ENCODE measurements at places on chromosomes 11 and 22. TPM values are rescaled to one million over a fixed set of nuclear protein-coding genes. Genes with fewer than 3 reads are reported as not detected.

DNA sequence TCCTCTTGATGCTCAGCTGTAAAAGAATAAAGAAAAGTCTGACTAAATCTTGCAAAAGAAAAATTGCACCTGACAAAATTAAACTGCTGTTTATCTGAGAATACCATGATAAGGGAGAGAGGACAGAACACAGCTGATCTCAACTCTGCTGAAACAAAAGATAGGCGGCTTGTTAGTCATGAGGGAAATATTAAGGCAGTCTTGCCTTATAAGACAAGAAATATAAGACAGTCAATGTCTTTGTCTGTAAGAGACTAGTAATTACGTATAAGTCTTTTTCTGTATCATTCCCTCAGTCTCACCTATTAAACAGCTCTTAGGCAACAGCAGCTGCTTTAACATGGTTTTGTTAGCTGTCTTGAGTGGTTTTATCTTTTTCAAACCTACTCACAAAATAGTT is 296.6 kb downstream of the LUZP2 start:
- DNase-seq, result no peak

MMP13 gene
- not detected for total RNA-seq

- DNase-seq, result no peak
These were observed 3.7 kb downstream of the SSTR3 start for GRCh38 chr22:37208401-37209139.

- no peak for DNase-seq
These were observed 64.5 kb upstream of the PHOX2A start for GRCh38 chr11:72308226-72309073.

GRCh38 chr22:34834059-34834458 is 231.9 kb upstream of the ISX start:
- DNase-seq, result no peak

GRCh38 chr11:2867142-2867541 is 18.4 kb downstream of the CDKN1C start:
- no peak for DNase-seq

GRCh38 chr11:104655066-104655465 is 243.2 kb downstream of the CASP12 start:
- DNase-seq, result no peak

GRCh38 chr11:17277024-17277584 is 565 bp downstream of the NUCB2 start:
- DNase-seq, result peak; percentile 16

DNA sequence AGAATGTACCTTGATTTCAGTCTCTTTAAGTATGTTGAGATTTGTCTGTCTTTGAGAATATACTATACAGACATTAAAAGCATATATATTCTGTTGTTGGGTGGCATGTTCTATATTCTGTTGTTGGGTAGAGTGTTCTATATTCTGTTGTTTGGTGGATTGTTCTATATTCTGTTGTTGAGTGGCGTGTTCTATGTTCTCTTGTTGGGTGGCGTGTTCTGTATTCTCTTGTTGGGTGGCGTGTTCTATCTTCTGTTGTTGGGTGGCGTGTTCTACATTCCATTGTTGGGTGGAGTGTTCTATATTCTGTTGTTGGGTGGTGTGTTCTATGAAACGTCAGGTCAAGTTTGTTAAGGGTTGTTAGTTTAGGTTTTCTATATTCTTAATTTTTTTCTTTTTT is 27.1 kb upstream of the CTTN start:
- DNase-seq, result no peak

CHRM1 gene
- total RNA-seq, result 38.1 TPM

DNA sequence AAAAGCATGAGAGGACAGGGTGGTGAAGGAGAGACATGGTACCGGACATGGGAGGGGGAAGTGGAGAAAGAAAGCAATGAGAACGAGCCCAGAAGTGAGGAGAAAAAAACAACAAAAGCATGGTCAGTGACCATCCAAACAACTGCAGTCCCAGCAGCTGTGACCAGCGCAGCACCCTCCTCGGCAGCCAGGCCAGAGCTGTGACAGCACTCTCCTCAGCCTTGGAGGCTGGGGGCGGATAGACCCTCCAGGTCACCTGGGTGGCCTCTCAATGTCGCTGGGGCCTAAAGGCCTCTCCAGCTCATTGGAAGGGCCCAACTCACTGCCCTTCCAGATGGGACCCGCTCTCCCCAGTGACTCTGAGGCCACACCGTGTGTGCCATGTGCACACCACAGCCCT is 103.3 kb downstream of the MED15 start:
- no peak for DNase-seq

DNA sequence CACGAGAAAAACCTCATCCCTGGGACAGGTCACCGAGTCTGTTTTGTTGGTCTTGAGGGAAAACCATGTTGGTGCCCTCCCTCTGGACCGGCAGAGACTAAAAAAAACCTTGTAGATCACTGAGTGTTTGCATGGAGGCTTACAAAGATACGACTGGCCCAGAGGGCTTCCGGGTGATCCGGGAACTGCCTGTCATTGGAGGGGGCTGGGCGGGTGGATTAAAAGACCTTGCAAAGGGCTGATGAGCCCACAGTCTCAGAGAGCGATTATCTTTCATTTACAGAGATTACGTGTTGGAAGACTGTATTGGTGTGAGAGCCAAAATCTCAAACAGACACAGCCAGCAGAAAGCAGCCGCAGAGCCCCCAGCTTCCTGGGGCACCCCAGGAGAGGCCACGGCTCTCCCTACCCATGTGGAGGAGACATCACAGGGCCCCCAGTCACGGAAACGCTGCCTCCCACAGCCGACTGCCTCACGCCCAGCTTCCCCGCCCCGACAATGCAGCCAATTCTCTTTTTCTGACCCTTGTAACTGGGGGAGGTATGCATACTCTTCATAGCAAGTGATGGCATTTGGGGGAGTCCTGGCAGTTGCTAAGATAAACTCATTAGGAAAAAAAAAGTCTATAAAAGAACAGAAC is 426.4 kb downstream of the CTTN start:
- DNase-seq, result no peak

- peak; percentile 60 for DNase-seq
These were observed 14.6 kb upstream of the ANO1 start for GRCh38 chr11:70063555-70063954.

DNA sequence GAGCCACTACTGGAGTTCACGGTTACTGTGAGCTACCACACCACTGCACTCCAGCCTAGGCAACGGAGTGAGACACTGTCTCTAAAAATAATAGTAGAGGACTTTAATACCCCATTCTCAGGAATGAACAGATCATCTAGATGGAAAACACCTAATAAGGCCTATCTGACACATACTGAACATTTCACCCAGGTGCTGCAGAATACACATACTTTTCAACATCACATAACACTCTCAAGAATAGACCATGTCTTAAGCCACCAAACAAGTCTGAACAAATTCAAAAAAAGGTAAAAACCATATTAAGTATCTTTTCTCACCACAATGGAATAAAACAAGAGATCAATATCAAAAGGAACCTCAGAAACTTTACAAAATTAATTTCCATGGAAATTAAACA is 37.9 kb downstream of the DDIAS start:
- DNase-seq, result no peak

DNA sequence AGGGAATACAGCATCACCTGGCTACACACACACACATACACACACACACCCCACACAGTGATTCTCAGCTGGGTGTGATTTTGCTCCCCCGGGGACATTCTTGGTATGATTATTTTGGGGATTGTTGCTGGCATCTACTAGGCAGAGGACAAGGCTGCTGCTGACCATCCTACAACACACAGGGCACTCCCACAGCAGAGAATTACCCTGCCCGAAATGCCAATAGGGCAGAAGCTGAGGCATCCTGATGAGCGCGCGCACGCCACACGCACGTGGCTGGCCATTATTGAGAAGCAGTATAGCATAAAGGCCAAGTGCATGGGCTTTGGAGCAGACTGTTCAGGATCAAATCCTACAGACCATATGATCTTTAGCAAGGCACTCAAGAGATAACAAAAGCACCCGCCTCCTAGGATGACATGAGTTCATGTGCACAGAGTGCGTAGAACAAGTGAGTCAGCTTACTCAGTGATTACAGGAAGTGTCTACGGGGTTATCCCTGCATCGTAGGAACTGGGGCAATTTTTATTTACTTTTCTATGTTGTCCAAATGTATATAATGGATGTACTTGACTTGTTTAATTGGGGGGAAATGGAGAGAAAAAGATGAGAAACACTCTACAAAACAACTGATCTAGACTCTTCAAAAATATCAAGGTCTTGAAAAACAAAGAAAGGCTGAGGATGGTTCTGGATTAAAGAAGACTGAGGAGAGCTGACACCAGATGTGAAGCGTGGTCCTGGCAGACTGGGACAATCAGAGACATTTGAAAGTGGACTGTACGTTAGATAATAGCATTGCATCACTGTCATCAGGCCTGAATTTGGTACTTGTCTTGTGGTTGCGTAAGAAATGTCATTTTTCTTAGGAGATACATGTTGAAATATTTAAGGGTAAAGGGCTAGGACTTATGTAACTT is 7.2 kb upstream of the EHD1 start:
- DNase-seq, result no peak

DNA sequence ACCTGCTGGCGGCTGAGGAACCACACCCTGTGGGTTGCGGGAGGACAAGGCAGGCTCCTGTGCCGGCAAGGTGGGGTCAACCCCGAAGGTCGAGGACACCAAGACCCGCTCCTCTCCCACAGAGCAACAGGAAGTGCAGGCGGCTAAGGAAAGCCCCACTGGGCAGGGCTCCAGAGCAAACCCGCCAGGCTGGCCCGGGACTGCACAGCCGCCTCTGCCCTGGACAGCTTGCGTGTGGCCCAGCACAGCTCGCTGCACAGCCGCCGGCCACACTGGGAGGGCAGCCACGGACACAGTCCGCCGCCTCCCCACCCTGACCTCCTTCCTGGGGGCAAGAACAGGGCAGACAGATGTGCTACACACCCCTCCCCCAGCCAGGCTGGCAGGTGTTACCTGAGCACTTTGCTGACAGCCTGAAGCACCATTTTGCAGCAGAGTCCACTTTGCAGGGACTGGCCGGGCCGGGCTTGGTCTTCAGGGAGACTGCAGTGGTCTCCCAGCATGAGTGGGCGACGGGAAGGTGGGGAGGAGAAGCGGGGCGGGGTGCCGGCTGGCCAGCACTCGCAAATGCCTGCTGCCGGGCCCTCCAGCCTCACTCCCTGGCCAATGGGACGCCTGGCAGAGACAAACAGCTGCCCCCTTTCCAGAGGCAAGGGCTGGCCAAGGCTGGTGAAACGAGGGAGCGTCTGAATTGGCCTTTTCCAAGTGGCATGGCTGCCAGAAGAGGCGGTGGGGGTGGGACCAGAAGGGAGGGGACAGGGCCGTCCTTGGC is at the start of gene MOB2:
TSS of gene MOB2 (minus strand) at position 726 of the 772 bp plus-strand sequence. CDS start at position 503, 223 bp downstream.
- no peak for DNase-seq

DNA sequence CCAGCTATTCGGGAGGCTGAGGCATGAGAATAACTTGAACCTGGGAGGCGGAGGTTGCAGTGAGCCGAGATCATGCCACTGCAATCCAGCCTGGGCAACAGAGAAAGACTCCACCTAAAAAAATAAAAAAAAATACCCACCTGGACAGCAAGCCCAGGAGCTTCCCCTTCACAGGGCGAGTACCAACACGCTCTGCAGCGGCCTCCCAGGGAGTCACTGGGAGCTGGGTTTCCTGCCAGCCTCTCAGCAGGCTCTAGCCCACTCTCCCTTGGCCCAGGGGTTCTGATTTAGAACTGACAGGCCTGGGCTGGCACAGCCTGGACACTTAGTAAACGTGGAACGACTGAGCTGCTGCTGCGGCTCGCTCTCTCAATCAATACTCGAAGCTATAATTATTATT is 2.0 kb upstream of the CABP7 start:
- DNase-seq, result no peak

ZW10 gene
- total RNA-seq, result 10.2 TPM

HTR3A gene
- not detected for total RNA-seq

GRCh38 chr11:2268729-2269600 is 1.4 kb downstream of the ASCL2 start:
- peak; percentile 72 for DNase-seq

DNA sequence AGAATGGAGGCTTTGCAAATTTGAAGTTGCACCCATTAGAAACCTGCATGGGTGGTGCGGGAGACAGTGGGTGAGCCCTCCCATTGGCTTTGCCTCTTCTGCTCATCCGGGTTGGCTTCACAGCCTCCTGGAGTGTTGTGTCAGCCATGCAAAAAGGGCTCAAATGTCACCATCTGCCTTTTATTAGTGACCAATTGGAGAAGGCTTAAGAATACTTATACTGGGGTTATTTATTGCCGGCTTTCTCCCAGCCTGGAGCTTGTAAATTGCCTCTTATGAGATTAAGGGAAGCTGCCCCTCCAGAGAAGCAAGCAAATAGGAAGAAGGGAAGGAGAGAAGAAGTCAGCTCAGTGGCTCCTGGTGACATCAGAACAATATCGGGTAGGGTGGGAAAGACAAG is 182.6 kb downstream of the ST3GAL4 start:
- DNase-seq, result no peak

- DNase-seq, result no peak
These were observed 54.6 kb downstream of the PLEKHA7 start for GRCh38 chr11:16959602-16960001.

- no peak for DNase-seq
These were observed 124.3 kb downstream of the PLEKHA7 start for GRCh38 chr11:16889905-16890304.

DNA sequence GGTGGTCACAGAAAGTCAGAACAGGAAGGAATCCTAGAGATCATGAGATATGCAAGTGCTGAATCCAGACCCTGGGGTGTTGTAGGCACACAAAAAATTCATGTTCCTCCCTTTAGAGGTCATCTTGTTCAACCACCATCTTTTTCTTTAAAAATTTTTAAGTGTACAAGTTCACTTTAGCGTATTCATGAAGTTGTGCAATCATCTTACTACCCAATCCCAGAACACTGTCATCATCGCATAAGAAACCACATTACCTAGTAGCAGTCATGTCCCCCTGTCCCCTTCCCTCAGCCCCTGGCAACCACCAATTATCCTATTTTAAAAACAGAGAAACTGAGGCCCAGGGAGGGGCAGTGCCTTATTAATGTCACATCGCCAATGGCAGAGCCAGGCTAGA is 20.3 kb upstream of the WNT11 start:
- no peak for DNase-seq

DNA sequence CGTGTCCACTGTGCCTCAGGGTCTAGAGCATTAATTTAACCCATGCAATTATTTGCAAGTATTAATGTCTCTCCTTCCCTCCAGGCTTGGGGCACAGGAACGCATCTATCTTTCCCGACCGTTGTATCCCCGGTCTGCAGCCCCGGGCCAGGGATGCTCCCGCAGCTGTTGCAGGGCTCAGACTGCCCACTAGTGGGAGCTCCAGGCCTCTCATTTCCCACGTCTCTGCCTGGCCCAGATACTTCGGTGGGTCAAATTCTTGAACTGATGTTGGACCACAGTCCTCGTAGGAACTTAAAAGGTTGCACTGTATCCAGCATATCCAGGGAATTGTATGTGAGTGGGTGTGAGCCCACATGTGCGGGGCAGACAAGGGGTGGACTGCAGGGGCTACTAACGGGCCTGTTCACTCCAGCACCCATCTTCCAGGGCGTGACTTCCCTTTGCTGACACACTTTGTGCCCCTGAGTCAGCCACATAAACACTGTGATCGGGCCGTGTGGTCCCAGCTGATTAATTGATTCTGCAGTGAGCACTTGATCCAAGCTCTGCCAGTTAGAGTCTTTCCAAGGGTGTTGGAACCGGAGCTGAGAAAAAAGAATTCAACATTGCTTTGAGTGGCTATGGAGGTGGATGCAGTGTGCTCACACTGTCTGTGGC is 451.3 kb downstream of the TBC1D22A start:
- no peak for DNase-seq

CARD16 gene
- total RNA-seq, result 7.9 TPM

Data from prostate gland (tissue), 2 donors.